ENCODE measurements at places on chromosomes 2 and 18.

- DNase-seq = no peak
These were observed 48.6 kb downstream of the BIN1 start for GRCh38 chr2:127058246-127058953.

GRCh38 chr2:160347269-160347863, 146.2 kb downstream of the RBMS1 start:
- DNase-seq = peak; percentile 39

GRCh38 chr2:120550282-120550681, 185.4 kb upstream of the GLI2 start:
- DNase-seq = no peak

DNA sequence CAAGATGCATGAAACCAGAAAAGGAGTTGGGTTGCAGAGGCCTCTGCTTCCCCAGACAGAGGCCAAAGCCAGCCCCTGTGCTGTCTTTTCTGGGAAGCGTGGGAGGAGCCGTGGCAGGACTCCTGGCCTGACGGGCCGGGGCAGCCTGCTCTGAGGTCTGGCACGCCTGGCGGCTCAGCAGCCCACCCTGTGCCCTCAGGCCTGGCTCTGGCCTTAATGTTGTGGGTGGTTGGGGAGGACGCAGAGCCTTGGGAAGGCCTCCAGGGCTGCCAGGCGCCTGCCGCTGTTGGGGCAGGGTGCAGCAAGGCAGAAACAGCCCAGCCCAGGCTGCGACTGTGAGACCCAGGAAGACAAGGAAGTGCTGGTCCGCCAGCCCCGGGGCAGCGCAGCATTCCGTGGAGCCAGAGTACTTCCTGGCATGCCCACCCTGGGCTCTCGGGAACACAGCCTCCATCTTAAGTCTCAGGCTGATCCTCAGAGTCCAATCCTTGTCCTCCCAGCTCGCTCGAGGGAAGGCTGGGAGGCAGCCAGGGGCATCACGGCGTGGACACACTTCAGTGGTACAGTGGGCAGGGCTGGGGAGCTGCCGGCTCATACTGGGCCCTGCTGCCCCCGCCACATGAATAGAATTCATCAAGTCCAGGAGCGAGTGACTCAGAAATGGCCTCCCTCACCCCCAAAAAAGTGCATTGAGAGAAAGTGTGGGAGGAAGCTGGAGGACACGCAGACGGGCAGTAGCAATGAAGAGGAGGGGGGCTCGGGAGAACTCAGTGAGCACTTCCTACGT, 72.6 kb downstream of the EMX1 start:
- no peak for DNase-seq

GRCh38 chr2:2940061-2940460, 437.6 kb downstream of the EIPR1 start:
- no peak for DNase-seq

DNA sequence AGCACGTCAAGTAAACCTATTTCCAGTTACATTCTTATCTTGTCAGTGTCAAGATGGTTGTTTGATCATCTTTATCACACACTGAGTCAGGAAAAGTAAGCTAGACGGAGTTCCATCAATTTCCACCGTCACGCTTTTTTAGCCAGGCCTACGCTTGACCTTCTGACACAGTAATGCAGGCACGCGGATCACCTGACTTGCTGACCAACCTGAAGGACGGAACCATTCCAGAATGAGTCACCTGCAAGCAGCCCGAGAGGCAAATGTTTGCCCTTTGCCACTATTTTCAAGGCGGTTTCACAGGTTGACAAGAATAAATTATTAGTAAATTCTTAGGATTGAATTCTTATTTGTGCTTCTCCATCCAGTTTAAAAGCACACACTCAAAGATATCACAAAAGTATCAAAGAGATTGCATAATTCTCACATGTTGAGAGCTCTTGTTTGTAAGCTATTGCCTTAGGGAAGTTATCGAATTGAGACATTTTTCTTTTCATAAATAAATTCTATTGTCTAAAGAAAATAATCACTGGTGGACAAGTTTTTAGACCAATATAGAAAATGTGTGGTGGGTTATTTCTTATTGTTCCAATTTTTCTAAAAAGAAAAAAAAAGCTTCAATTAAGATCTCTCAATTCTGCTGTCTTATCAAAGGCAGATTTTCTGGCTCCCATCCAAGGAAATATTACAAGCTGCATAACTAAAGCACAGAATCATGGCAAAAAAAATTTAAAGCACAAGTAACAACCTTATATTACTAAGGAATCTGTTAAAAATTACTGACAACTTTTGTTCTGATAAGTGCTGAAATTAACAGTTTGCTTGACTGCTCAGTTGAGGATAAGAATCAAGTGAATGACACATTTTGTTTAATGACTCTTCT, 31.9 kb downstream of the UXS1 start:
- DNase-seq = no peak

GRCh38 chr2:128410035-128410757, 91.5 kb upstream of the HS6ST1 start:
- DNase-seq = no peak

DNA sequence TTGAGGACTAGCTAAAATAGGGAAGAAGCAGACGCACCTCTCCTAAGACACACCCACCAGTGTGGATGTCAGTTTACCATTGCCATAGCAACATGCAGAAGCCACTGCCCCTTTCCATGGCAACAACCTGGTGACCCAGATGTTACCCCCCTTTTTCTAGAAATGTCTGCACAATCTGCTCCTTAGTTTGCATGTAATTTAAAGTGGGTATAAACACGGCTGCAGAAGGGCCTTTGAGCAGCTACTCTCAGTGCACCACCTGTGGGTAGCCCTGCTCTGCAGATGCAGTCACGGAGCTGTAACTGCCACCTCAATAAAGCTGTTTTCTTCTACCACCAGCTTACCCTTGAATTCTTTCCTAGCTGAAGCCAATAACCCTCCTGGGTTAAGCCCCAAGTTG, 87.1 kb downstream of the FBXO15 start:
- no peak for DNase-seq

DNA sequence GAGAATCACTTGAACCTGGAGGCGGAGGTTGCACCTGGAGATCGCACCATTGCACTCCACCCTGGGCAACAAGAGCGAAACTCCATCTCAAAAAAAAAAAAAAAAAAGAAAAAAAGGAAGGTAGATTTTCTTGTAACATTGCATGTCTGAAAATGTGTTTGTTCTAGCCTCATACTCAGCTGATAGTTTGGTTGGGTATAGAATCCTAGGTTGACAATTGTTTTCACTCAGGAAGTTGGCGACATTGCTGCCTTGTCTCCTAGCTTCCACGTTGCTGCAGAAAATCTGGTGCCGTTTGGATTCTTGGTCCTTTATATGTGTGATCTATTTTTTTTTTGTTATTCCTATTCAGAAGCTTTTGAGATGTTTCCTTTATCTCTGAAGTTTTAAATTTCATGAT, 4.7 kb downstream of the ING5 start:
- DNase-seq = no peak

DNA sequence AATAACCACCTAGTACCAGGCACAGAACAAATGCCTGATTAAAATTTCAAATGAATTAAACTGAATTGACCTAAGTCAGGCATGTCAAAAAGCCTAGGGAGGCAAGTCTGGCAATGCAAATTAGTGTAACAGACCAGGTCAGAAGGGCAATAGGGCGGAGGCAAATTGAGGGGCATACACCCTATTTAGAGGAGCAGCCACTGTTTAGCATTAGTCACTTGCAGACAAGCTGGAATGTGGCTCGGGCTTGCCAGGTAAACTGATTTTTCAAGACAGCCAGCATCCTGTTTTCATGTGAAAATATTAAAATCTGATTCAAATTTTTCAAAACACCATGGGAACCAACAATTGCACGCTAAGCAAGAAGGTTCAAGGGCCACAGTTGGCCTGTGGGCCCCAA, 160.3 kb downstream of the EN1 start:
- DNase-seq = no peak

DNA sequence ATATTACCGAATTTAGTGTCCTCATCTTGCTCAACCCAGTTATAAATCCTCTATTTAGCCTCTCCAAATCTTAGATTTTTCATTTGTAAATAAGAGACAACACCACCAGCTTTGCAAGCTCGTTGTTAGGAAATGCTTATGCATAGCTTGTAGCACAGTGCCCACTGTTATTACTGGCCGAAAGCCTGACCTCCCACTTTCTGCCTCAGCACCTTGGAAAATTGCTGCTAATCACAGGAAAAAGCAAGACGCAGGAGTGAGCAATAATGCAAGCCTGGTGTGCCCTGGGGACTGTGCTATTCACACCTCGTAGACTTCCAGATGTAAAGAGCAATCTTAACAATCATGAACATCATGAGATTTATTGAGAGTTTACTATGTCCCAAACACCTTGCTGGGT, 124.2 kb upstream of the ARL4C start:
- no peak for DNase-seq

GRCh38 chr2:173151671-173152401, 76.2 kb downstream of the MAP3K20 start:
- DNase-seq = peak; percentile 76

DNA sequence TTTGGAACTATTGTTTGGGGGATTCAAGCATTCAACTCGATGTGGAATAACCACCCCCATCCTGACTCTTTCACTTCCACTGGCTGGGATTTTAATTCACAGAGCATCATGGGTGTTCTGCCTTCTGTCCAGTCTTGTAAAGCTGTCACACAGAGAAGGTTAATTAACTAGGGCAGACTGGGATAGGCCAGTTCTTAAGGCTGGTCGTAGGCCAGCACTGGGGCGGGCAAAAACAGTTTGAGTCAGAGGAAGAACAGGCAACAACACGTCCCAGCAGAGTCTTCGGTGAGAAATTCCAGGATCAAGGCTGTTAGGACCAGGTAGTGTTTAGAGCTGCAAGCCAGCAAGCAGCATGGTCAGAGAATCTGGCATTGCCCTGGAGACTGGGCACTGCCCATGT, 4.0 kb upstream of the RNF152 start:
- DNase-seq = no peak

DNA sequence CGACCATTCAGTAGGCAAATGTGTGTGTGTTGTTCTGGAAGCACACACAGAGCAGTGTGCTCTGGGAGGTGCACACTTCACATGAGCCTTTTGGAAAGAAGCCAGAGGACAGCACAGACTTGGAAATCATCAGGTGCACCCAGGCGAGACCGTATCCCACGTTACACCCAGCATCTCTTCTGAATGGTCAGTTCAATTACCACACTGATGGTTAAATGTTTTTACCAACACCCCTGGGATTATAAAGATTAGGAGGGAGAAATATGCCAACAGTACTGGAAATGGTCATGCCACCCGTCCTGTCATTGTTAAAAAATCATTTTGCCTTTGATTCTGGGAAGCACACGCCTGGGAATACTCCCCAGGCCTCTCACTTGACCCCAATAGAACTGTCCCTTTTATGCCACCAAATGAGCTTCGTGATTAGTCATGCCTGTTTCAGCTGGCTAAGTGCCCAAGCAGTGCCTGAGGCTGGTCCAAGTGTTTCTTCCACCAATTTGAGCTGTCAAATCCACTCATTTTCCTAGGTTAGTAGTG, 183.7 kb downstream of the NRP2 start:
- DNase-seq = no peak

DNA sequence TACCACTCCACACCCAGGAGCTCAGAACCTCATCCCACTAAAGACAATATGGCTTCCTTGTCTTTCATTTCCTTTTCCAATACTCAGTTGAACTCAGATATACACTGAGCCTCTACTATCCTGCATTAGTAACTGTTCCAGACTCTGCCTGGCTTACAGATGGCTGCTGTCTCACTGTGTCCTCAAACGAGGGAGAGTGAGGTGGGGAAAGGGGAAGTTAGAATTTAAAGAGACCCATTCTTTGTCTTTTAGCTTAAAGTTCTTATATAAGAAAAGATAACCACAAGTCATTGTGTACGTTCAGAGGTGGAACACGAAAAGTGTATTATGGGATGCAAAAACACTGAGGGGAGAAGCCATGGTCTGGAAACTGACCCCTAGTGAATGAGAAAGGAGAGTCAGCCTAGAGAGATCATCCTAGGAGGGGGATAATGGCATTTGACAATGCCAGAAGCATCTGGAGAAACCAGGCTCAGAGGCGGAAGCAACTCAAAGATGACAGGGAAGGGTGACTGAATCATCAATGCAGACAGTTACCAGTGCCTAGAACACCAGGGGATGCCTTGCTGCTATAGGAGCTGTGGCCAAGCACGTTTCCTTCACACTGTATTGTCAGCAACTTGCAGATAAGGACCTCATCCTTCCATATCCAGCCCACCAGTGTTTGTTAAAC, 170.7 kb downstream of the CYRIA start:
- DNase-seq = no peak

GRCh38 chr2:30239308-30239985, 8.1 kb downstream of the LBH start:
- peak; percentile 82 for DNase-seq

- no peak for DNase-seq
These were observed 158.9 kb downstream of the DOK6 start for GRCh38 chr18:69559604-69560003.

GRCh38 chr2:142981069-142981378, 103.6 kb downstream of the KYNU start:
- no peak for DNase-seq

DNA sequence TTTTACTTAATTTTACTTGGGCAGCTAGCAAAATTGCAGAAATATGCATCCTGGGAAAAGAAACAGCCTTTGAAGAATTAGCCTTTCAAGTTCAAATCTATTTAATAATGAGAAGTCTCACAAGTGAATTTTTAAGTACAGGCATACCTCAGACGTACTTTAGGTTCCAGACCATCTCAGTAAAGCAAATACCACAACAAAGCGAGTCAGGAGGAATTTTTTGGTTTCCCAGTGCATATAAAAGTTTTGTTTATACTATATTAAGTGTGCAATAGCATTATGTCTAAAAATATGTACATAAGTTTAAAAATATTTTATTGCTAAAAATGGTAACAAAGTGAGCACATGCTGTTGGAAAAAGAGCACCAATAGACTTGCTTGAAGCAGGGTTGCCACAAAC, 50.8 kb upstream of the TWSG1 start:
- no peak for DNase-seq

- DNase-seq = peak; percentile 88
These were observed 66.9 kb upstream of the RBM44 start for GRCh38 chr2:237731663-237732062.

DNA sequence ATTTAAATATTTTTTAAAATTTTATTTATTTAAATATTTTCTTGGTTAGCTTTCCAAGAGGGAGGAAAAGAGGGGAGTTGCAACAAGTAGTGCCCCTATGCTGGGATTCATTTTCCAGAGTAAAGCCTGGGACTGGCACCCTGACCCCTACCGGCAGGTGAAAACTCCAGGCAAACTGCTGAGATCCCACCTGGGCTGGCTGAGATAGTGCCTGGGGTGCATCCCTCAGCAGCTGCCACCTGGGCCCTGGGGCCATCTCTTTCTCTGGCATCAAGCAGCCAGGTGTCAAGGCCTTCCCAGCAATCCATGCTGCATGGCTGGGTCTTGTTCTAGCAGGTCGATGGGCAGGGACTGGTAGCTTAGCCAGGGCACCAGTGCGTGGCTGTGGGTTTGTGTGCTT, 6.6 kb downstream of the SIX2 start:
- DNase-seq = no peak

GRCh38 chr18:50742952-50743351, 76.9 kb downstream of the MRO start:
- DNase-seq = no peak
